Esophagus mucosa (tissue), 1 donor: ENCODE measurements at places on chromosomes 5 and 9. TPM values are rescaled to one million over a fixed set of nuclear protein-coding genes. Genes with fewer than 3 reads are reported as not detected.

DNA sequence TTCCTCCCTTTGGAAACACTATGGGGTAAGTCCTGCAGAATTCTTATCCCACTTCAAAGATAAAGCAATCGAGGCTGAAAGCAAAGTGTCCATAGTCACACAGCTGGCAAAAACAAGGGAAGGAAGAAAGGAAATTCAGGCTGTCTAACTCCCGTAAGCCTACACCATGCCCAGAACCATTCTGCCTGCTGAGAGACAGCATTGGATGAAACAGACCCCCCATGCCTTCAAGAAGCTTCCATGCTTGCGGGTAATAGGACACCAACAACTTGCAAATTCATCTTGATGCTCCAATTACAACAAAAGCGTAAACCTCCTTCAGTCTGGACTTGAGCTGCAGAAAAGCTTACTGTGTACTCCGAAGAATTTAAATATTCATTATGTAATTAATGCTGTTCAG lies 181.1 kb upstream of the WWC1 start:
- no peak for ATAC-seq

DNA sequence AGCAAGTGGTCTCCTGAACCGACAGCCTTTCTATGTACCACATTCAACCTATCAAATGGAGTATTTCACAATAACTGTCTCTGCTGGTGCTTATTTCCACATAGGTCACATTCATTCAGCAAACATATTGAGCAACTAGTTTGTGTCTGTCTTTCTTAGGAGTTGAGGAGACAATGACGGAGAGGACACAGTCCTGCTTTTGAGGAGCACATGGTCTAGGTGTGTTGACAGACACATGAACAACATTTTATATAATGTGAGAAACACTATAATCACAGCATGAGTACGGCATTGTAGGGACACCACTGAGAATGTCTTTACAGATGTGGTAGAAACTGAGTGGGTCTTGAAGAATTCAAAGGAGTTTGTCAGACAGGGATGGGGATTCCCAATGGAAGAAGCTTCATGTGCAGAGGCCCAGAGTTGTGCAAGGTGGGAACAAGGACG lies 28.5 kb downstream of the NFIL3 start:
- peak; percentile 76 for ATAC-seq

GRCh38 chr5:160792732-160793529 lies 59.1 kb downstream of the ATP10B start:
- no peak for ATAC-seq

DNA sequence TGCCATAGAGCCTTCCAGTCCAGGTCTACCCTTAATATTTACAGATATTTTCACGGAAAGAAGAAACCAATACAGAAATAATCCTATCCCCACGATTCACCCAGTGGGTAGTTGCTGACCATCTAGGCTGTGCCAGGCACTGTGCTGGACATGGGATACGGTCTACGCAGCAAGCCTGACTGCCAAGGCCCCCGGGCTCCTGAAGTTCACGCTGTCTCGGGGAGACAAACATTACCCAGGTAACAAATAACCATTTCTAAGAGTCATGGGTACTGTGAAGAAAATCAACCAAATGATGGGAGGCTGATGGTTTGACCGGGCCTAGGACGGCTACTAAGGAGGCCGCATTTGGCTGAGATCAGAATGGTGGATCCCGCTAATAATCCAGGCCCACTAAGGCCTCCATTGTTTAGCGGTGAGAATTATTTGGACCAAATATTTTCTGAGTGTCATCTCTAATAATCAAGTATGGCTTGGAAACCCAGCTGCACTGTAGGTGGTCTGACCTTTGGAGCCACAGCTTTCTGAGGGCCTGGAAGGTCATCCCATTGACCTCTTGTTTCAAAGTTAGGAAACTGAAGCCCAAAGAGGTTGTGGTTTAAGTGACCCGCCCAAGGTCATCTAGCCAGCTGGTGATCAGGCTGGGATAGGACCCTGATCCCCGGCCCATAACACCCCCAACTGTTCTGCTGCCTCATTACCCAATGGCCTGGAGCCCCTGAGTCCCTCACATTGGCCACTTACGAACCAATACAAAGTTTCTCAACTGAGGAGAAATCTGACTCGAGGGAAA lies 82.4 kb downstream of the AK8 start:
- no peak for ATAC-seq

F2RL2 gene
- total RNA-seq = 0.20 TPM

SLC6A18 gene
- total RNA-seq = not detected

IFNA13 gene
- total RNA-seq = not detected

TEX48 gene
- total RNA-seq = not detected

PCDHGA5 gene
- total RNA-seq = 0.72 TPM
